Bone marrow (tissue), 2 donors: ENCODE measurements at places on chromosomes 11 and 22.

DNA sequence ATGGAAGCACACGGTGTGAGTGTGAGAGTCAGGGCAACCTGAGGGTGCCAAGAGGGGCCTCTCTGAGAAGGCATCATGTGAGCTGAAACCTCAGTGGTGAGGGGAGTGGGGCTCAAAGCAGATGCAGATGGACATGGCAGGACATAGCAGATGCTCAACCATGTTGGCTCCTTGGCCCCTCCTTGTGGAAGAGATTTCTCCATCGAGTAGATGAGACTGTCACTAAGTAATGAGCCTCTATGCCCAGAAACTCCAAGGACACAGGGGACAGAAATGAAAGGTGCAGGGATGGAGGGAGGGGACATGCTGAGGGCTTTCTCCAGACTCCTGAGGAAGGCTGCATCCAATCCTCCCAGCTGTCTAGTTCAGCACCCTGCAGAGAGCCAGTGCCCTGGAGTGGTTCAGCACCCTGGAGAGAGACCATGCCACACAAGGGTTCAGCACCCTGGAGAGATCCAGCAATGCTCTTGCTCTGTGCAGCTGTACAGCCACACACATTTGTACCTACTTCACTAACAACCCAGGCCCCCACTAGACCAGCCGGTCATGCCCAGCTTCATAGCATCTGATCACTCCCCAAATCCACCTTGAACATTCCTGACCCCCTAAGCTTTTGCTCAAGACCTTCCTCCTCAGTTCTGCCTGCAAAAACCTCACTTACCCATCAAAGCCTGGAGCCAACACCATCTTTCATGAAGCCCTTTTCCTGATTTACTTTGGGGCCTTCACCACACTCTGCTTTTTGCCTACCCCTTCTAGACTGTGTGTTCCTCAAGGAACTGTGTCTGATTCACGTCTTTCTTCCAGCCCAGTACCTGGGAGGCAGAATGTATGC is 252.0 kb downstream of the CTTN start:
- DNase-seq = no peak

DNA sequence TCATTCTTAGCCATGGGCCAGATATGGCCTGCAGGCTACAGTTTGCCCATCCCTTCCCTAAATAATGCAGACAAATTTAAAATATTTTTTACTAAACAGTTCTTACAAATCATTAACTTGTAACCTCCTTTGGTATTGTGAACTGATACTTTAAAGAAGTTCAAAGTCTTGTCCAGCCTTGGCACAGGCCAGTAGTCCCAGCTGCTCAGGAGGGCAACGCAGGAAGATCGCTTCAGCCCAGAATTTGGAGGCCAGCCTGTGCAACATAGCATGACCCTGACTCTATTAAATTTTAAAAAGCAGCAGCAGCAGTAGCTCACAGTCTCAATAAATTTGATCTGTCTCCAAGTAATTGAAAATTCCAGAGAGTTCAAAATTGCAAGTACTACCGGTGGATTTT is 83.7 kb upstream of the ARHGAP32 start:
- DNase-seq = no peak

GRCh38 chr11:63795066-63795465 is 18.2 kb upstream of the SPINDOC start:
- DNase-seq = no peak

DNA sequence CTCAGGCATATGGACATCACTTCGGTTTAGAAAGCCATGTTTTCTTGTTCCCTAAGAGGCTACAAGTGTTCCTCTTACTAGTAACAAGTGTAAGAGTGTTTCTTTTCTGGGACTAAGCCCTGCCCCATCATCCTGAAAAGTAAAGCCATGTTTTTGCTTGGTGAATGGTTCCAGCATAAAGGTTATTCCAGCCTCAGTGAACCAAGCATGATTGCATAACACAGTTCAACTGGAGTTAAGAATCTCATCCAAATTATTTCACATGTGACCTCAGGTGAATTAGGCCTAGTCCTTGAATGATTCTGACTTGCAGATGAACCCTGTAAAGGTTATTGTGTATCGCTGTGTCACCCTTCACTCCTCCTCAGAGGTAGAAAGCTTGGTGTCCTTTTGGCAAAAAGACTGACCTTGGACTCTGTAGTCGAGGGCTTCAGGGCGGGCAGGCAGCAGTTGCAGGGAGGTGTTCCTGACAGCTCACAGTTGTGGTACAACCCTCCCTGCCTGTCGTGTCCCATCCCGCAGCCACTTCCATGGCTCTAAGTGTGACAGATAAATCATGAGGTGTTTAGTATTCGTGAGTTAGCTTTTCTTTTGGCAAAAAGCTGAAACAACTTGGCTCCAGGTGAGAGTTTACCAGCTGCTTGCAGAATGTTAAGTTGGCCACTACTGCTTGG is 321.8 kb downstream of the CADM1 start:
- no peak for DNase-seq

GRCh38 chr11:118149493-118149892 is 3.1 kb downstream of the SCN4B start:
- no peak for DNase-seq

GRCh38 chr11:128704517-128704916 is 10.6 kb downstream of the FLI1 start:
- DNase-seq = no peak

GRCh38 chr11:120807414-120808150 is 216.3 kb upstream of the TBCEL start:
- no peak for DNase-seq
